Bronchial epithelial cell (primary cell): ENCODE measurements at places on chromosomes 2 and 18. TPM values are rescaled to one million over a fixed set of nuclear protein-coding genes. Genes with fewer than 3 reads are reported as not detected.

The MEP1B gene
- not detected in 2 replicates for total RNA-seq

The SPATA3 gene
- not detected in 2 replicates for total RNA-seq

The TUBB8B gene
- not detected in 2 replicates for total RNA-seq

The REEP1 gene
- total RNA-seq, result under 0.01 TPM in 1 of 2 replicates, not detected in the other

The HMSD gene
- 0.13 and 0.26 TPM in 2 replicates for total RNA-seq

The CRYBA2 gene
- not detected in 2 replicates for total RNA-seq

The KRTCAP3 gene
- 28.4 and 29.1 TPM in 2 replicates for total RNA-seq

The BZW1 gene
- total RNA-seq, result 546 and 792 TPM in 2 replicates

The OTOS gene
- total RNA-seq, result not detected in 2 replicates

The EVX2 gene
- total RNA-seq, result not detected in 2 replicates

The CDC42EP3 gene
- 8.7 and 10.5 TPM in 2 replicates for total RNA-seq

The SOX11 gene
- total RNA-seq, result not detected in 2 replicates

The CCL20 gene
- 1.5 and 3.7 TPM in 2 replicates for total RNA-seq

The BOLL gene
- not detected in 2 replicates for total RNA-seq

The FSIP2 gene
- total RNA-seq, result 0.26 and 1.4 TPM in 2 replicates

The CXCR1 gene
- not detected in 2 replicates for total RNA-seq

The CTIF gene
- 15.0 and 16.1 TPM in 2 replicates for total RNA-seq

The D2HGDH gene
- 10.3 and 12.7 TPM in 2 replicates for total RNA-seq

The MYO3B gene
- total RNA-seq, result under 0.01 and 0.77 TPM in 2 replicates

The GPR55 gene
- not detected in 2 replicates for total RNA-seq

The ACOXL gene
- not detected in 2 replicates for total RNA-seq

The MTLN gene
- total RNA-seq, result 43.7 and 99.5 TPM in 2 replicates

The SNRPD1 gene
- 12.4 and 21.4 TPM in 2 replicates for total RNA-seq

The PLB1 gene
- total RNA-seq, result 1.5 and 1.6 TPM in 2 replicates

The SLC16A14 gene
- 2.4 and 5.4 TPM in 2 replicates for total RNA-seq

The REG3A gene
- not detected in 2 replicates for total RNA-seq

The GAREM2 gene
- under 0.01 and 0.13 TPM in 2 replicates for total RNA-seq

The ANKRD44 gene
- total RNA-seq, result 0.26 and 0.90 TPM in 2 replicates

The RNU2-63P gene
- total RNA-seq, result 26.9 TPM in 1 of 2 replicates, not detected in the other

The CLEC4F gene
- total RNA-seq, result not detected in 2 replicates

The PIAS2 gene
- 12.9 and 13.7 TPM in 2 replicates for total RNA-seq

The LYPD6 gene
- total RNA-seq, result 0.13 and 0.26 TPM in 2 replicates

The ELAC1 gene
- total RNA-seq, result 2.6 and 3.6 TPM in 2 replicates

The GNLY gene
- total RNA-seq, result not detected in 2 replicates

The ALKAL2 gene
- total RNA-seq, result not detected in 2 replicates
